ENCODE measurements at places on chromosomes 5 and 9. TPM values are rescaled to one million over a fixed set of nuclear protein-coding genes. Genes with fewer than 3 reads are reported as not detected.
A peak's percentile ranks its signal among the peaks of the same experiment; 100 is the strongest.

- H3K27ac ChIP-seq = no peak overlapping the region
- H3K27me3 ChIP-seq = no peaks in the 10 kb centered on the region
- H3K4me3 ChIP-seq = no peak overlapping the region
- no peaks in the 10 kb centered on the region for H3K4me1 ChIP-seq
- no peak for DNase-seq
Observed at GRCh38 chr5:180324601-180324950, 28.6 kb downstream of the GFPT2 start.

Gene LCN6
- total RNA-seq = not detected

DNA sequence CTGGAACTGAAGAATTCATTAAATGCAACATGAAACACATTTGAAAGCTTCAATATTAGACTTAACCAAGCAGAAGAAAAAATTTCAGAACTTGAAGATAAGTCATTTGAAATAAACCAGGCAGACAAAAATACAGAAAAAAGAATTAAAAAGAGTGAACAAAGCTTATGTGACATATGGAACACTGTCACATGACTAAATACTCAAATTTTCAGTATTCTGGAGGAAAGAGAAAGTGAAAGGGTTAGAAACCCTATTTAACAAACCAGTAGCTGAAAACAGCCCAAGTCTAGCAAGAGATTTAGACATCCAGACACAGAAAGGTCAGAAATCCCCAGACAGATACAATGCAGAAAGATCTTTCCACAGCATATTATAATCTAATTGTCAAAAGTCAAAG, 37.1 kb upstream of the SH3TC2 start:
- peaks cover 2% of the 10 kb centered on the region for H3K4me1 ChIP-seq
- H3K36me3 ChIP-seq = no peaks in the 10 kb centered on the region
- peaks cover 4% of the 10 kb centered on the region for H3K27me3 ChIP-seq

DNA sequence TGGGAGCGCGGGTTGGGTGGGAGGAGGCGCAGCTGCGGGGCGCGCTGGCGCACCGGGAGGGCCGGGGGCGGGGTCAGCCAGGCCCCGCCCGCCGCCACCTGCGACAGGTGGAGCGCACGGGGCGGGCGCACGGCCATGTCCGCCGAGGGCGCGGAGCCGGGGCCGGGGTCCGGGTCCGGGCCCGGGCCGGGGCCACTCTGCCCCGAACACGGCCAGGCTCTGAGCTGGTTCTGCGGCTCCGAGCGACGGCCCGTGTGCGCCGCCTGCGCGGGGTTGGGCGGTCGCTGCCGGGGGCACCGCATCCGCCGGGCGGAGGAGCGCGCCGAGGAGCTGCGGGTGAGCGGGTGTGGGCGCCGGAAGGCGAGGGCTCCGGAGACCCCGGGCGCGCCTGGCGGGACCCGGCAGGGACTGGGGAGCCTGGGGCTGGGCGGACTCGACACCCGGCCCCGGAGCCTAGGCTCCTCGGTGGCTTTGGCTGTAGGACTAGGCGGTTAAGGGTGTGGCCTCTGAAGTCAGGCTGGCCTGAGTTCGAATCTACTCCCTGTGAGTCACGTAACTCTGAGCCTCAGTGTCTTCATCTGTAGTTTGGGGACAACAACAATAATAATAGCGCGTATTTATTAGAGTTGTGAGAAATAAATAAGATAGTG, at the start of gene BSPRY:
BSPRY (plus strand) TSS at position 97 of the 650 bp plus-strand sequence; CDS start at position 136, 39 bp downstream.
- H3K4me3 ChIP-seq = peak within 1 kb of the TSS; percentile 87
- DNase-seq = no peak
- peaks cover 67% of the 10 kb centered on the region for H3K27me3 ChIP-seq
- peaks cover 5% of the 10 kb centered on the region for H3K36me3 ChIP-seq

DNA sequence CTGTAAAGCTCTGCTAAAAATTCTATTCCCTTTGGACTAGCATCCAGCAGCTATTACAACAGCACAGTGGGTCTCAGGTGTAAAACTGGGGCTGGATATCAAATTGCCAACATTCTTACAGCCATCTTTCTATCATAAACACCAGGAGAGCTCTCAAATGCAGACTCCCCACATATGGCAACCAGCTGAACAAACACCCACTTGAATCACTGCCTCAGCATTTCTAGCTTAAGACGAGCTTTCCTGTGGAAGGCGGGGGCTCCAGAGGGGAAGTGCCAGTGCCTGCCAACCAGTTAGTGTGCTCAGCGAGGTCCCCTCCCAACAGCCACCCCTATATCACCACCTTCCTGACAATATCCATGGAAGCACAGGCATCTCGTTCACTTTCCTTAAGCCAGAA, 62.2 kb downstream of the IPPK start:
- DNase-seq = no peak
- no peak overlapping the region for H3K4me3 ChIP-seq
- peaks cover 17% of the 10 kb centered on the region for H3K36me3 ChIP-seq
- H3K27me3 ChIP-seq = no peaks in the 10 kb centered on the region
- H3K4me1 ChIP-seq = peaks cover 19% of the 10 kb centered on the region

GRCh38 chr9:71858102-71858798, 52.7 kb downstream of the ABHD17B start:
- H3K36me3 ChIP-seq = peaks cover 31% of the 10 kb centered on the region
- no peak overlapping the region for H3K4me3 ChIP-seq
- no peak overlapping the region for H3K27ac ChIP-seq
- DNase-seq = no peak
- no peaks in the 10 kb centered on the region for H3K27me3 ChIP-seq
- H3K4me1 ChIP-seq = no peaks in the 10 kb centered on the region

Gene ORM2
- total RNA-seq = not detected

Gene GRXCR2
- not detected for total RNA-seq

DNA sequence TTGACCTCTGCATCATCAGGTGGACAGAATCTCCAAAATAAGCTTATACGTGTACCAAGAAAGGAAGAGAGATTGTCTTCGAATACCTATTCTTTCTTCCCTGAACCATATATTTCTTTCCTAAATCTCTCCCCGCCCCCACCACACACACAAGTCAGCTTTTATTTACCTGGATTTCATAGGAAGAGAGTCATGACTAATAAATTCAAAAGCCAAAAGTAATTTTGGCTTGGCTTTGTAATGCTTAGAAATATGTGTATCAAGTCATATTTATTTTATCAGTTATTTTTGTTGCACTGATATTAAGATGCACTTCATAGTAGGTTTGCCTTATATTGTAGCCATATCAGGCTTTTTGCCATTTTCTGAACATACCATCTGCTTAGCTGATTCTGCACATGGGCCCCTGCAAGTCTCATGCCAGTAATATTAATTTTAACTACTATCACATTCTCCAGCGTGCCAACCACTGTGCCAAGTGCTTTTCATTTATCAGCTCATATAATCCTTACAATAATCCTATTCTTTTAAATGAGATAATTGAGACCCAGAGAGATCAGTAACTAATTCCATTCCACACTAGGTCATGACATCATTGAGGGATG, 1405.3 kb upstream of the NUDT12 start:
- no peak overlapping the region for H3K4me3 ChIP-seq
- DNase-seq = no peak
- H3K36me3 ChIP-seq = no peaks in the 10 kb centered on the region
- H3K27me3 ChIP-seq = no peaks in the 10 kb centered on the region
- no peak overlapping the region for H3K27ac ChIP-seq

GRCh38 chr5:78640662-78641474, 7.7 kb downstream of the LHFPL2 start:
- peaks cover 32% of the 10 kb centered on the region for H3K36me3 ChIP-seq
- H3K27me3 ChIP-seq = no peaks in the 10 kb centered on the region
- peaks cover 60% of the 10 kb centered on the region for H3K4me1 ChIP-seq
- peak overlapping the region; percentile 58 for H3K4me3 ChIP-seq

All from type B pancreatic cell (in vitro differentiated cells).